ENCODE measurements at places on chromosomes 16 and 17.

DNA sequence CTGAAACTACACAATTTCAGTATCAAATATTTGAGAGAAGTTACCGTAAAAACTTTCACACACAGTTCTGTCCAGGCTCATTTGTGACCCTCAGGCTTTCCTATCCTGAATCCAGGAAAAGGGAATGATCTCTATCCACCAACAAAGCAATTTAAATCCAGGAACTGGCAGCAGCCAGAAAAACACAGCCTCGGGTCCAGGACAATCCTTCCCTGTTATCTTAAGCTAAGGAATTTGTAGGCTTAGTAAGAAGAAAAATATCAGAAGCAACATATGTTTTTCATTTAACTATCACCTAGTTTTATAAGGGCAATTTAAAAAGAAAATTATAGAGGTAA, 47.1 kb downstream of the TEX2 start:
- no peak for DNase-seq

GRCh38 chr16:79593074-79593531, 7.4 kb downstream of the MAF start:
- DNase-seq, result peak; percentile 36

- no peak for DNase-seq
These were observed 23.0 kb downstream of the ARHGAP23 start for GRCh38 chr17:38451030-38451839.

GRCh38 chr17:59725691-59726090, 18.2 kb downstream of the VMP1 start:
- DNase-seq, result peak; percentile 87

- no peak for DNase-seq
These were observed 67.8 kb upstream of the AXIN2 start for GRCh38 chr17:65629234-65629690.

GRCh38 chr16:87185308-87185707, 131.9 kb downstream of the C16orf95 start:
- DNase-seq, result no peak

GRCh38 chr16:62638964-62639870, 603.0 kb upstream of the CDH8 start:
- no peak for DNase-seq

DNA sequence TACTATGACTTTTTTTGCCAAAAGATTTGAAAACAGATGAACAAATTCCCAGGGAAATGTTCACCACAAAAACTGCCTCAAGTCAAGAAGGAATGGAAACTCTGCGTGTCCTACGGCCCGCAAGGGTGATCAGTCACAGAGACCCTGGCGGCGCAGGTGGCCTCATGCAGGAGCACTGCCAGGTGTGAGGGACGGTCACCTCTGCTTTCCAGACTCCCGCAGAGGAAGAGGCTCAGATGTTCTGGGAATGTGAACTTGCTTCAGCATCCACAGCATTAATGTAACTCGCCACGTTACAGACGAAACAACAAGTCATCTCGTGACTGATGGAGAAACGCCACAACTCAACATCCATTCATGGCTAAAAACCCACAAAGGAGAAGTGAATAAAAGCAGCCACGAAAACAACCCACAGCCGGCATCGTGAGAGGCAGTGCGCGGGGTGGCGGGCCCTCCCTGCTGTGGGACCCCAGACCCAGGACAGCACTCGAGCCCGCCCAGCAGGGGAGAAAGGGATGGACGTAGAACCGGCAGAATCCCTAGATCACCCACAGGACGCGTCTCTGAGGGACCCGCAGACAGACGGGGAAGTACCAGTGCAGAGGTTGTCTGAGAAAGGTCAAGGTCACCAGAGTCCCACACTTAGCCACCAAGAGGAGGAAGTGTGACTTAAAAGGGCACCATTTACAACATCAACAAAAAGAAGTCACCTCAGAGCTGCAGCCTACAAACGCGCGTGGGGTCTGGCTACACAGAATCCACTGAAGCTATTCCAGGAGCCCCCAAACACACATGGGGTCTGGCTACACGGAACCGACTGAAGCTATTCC, 76.9 kb upstream of the GNG13 start:
- peak; percentile 74 for DNase-seq

GRCh38 chr17:2946144-2946543, 117.3 kb downstream of the OR1D5 start:
- DNase-seq, result no peak

Measured in suppressor macrophage (primary cell).